ENCODE measurements at places on chromosomes 13 and 19.

GRCh38 chr13:97766749-97767148 is 186.7 kb upstream of the IPO5 start:
- DNase-seq: no peak

GRCh38 chr13:109945206-109945960 is 159.0 kb upstream of the IRS2 start:
- no peak for DNase-seq

DNA sequence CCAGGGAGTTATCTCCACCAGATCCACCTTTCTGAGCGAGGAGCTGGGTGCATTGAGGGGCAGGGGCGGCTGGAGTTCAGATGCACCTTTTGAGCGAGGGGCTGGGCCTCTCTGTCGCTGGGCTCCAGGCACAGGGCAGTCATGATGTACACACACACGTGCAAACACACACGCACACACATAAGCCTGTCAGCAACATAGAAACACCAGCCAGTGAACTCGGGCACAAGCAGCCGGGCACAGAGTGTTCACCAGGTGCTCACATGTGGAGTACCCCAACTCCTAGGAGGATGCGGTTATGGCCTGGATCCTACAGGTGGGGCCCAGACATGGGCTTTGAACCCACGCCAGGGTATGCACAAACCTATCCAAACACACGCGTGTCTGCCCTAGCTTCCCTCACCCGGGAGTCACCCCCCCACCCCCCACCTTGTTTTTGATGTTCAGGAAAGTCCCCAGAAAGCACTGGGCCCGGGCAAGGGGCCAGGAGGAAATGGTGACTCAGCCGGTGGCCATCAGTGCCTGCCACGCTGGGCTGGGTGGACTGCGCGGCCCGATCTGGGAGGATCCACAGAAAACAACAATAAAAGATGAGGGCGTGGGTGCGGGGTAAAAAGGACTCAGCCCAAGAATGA is 13.3 kb downstream of the ARRDC2 start:
- DNase-seq: no peak

GRCh38 chr19:23403581-23404324 is 8.5 kb upstream of the ZNF91 start:
- no peak for DNase-seq

DNA sequence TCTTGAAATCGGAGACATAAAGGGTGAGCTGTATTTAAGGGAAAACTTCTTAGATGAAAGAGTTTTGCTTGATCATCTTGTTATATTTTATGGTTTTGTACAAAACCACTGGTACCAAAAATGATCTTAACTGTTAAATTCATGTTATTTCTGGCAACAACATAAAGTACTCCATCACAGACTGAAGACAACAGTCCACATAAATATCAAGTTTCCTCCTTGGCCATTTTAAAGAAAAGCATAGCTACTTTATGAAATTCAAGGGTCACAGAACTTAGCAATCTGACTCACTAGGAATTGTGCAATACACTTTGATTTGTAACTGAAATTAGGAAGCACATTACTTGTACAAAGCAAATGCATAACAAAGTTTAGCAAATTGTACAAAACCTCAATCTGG is 66.3 kb downstream of the TBC1D4 start:
- DNase-seq: no peak

DNA sequence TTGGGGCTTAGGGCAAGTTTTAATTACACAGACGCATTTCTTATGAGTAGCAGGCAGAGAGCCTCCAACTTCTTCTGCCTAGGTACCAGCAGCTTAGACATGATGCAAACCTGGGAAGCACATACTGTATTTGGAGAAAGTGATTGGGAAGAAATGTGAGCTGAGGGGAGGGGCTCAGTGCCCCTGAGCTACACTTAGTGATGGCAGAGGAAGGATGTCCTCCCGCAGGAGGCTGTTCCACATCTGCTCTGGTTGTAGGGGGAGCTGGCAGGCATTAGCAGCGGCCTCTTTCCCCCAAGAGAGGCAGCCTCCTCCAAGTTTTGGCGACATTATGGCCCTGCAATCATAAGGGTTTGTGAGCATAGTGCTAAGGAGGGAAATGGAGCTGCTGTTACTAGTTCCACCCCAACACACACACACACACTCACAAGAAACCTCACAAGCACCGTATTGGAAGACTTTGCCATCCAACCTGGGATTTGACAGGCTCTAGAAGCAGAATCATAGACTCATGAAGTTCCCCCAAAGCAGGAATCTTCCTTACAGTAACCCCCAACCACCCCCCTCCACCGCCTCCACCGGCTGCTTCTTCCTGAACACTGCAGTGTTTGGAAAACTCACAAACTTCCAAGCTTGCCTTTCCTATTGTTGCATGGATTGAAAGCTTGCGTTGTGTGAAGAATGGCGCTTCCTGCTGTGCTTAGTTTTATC is 3.3 kb downstream of the ALOX5AP start:
- no peak for DNase-seq

- DNase-seq: peak; percentile 69
Observed at GRCh38 chr13:100334214-100334613, 245.3 kb downstream of the PCCA start.

DNA sequence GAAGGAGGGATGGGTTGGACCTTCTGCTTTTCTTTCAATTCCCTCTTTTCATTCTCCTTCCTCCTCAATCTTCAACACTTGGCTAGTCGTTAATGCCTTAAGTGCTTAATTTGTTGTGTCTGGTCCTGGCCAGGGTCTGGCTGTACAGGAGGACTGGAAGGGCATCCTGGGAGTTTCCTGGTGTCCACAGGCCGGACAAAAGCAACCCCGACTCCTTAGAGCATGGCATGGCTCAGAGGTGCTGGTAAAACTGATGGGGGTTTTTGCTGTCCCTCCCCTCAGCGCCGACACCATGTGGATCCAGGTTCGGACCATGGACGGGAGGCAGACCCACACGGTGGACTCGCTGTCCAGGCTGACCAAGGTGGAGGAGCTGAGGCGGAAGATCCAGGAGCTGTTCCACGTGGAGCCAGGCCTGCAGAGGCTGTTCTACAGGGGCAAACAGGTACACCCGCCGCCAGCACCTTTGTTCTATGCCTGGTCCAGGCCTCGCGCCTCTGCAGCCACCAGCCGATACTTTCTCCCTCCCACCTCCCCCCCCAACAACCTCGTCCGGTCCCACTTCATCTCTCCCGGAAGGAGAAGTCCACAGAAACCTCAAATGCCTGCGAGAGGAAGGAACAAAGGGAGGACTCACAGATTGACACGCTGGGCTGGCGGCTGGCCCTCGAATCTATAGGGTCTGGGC is 1.4 kb downstream of the UHRF1 start:
- no peak for DNase-seq

DNA sequence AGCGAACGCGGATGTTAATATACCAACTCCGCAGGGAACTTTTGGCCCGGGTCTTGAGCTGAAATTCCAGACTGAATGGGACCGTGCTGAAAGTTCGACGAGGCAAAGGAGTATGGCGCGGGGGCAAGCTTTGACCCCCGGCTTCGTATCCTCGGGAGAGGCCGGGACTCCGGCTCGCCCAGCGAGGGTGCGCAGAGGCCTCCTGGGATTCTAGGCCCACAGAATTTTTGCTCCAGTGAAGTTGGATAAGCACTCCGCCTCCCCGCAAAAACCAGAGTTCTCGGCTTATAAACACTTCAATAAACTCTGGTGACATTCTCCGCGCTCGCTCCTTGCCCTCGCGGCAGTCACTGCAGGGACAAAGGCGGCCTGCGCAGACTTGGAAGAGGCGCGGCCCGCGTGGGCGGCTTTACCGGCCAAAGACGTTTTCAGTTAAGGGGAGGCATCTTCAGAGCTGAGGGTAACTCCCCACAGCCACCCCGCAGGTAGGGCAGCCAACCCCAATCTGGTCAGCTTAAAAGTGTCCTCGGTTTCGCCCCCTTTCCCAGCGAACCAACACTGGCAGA is 112.6 kb downstream of the KCNRG start:
- DNase-seq: no peak

GRCh38 chr13:45799451-45799850 is 52.1 kb downstream of the SIAH3 start:
- peak; percentile 74 for DNase-seq

DNA sequence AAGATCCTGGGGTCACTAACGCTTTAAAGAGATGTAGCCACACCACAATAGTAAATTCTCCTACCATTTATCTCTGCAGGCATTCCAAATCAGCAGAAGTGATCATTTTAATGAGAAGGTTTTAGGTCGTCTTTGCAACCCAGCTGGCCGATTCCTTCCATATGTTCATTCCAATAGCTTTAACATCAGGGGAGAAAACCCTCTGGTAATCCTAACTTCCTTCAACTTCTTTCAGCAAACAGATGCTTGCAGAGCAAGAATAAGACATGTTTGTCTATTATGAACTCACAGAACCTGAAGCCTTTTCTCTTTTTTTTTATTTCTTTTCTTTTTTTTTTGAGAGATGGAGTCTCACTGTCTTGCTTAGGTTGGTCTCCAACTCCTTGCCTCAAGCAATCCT is 498.6 kb upstream of the SLITRK1 start:
- no peak for DNase-seq

All from NCI-H2171 treated with DMSO at 0.1 percent for 48 hours (cell line).